ENCODE measurements at places on chromosomes 6 and 20.

DNA sequence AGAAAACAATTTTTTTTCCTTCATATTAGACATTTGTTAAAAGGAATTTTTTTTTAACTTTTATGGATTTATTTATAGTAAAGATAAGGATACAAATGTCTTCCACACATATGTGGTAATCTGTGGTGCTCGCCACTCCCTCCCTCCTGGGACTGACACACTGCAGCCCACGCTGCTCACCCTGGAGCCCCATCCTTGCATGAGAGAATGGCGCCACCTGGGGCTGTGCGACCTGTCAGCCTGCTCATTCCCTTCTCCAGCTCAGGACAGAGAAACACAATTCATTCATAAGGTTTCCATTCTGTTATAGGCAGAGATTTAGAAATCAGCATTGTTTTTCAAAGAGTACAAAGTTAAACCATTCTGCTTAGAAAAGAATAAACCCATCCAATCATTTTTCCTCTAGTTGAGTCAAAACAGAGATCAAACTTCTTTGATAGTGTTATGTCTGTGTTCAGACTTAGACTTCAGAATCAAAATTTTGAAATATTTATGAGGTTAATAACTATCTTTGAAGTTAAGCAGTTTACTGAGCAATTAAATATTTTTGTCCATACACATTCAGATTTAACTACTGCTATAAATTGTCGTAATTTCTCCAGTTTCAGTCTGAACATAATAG is 42.8 kb upstream of the DYNLRB1 start:
- peak; percentile 14 for DNase-seq

GRCh38 chr6:159249128-159249527 is 79.9 kb downstream of the FNDC1 start:
- no peak for DNase-seq

DNA sequence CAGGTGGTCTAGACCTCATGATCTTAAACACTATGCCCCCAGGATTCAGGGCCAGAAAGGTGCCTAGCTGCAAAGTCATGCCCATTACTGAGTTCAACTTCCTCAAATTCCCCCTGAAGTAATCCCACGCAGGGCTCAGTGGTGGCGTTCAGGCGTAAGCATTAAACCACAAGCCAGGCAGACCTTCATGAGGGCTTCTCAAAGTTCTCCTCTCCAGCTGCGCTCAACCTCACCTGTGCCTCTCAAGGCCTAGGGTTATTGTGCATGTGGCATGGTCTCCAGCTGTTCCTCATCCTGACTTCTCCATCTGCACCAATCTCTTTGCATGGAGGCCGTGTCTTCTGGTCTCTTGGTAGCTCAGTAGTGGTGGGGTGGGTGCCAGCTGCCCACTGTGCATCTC is 113.6 kb downstream of the TSHZ2 start:
- no peak for DNase-seq

- DNase-seq, result no peak
Measured at GRCh38 chr6:156131221-156131903, 645.8 kb upstream of the ARID1B start.
